ENCODE measurements at places on chromosomes 3 and 15.
A peak's percentile ranks its signal among the peaks of the same experiment; 100 is the strongest.

GRCh38 chr3:186705882-186706780, 11.0 kb upstream of the KNG1 start:
- DNase-seq = peak; percentile 61

DNA sequence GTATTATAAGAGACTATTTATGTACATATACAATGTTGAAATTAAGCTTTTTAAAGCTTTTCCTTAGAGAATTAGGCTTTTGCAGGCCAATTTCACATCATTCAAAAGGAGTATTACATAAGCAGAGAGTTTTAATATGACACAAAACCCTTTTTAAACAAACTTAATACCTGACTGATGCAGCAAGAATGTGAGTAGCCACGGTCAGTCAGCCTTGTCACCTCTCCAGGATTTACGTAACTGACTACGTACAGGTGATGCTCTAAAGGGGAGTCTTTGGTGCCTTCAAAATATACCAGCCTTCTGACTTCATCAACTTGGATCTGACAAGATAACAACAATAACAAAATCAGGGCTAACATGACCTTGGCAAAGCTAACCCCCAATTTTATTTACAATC, 44.2 kb upstream of the IGDCC4 start:
- DNase-seq = no peak

DNA sequence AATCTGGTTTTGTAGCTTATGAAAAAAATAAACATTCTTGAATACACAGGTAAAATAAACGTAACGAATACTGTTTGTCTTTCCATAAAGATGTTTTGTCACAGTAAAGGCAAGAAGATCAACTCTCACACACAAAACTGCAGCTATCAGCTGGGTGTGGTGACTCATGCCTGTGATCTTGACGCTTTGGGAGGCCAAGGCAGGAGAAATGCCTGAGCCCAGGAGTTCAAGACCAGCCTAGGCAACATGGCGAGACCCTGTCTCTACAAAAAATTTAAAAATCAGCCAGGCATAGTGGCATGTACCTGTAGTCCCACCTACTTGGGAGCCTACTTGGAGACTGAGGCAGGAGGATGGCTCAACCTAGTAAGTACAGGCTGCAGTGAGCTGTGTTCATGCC, 39.6 kb downstream of the CBLB start:
- DNase-seq = no peak

- DNase-seq = no peak
Observed at GRCh38 chr3:109229174-109229847, 87.0 kb downstream of the DPPA2 start.

DNA sequence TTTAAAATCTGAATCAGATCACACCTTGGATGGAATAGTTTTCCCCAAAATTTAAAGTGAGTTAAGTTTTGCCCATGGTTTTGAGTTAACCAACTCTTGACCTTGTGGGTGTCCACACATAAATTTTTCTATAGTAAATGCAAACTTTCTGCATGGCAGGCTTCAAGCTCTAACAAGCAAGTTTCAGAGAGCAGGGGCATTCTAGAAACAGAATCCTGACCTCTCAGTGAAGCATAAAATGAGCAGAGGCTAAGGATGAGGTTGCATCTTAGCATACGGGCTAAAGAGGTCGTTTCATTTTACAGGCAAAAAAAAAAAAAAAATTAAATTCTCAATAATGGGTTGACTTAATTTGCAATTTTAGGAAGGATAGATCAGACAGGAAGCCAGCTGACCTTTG, 32.1 kb downstream of the CDC25A start:
- DNase-seq = no peak

GRCh38 chr15:52733088-52733487, 53.9 kb upstream of the ATOSA start:
- no peak for DNase-seq

Measured in CD4-positive, alpha-beta T cell treated with Interleukin-4 for 4 hours (primary cell).